T-cell (primary cell): ENCODE measurements at places on chromosomes 2 and 18.

DNA sequence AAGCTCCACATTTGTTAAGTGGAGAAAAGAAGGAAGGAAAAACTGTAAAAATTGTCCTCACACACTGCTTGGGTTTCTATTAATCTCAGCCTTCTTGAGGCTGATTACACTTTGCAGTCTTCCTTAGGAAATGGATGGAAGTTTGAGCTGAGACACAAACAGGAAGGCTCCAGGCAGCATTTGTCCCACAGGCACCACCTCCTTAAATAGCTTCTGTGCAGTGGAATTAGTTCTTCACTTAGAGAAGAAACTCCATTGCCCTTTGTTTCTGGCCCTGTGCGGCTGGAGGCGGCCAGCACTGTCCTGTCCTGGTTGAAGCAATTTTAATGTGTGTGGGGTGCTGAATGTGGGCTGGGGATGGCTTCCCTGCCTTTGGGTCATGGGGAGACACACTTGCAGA is 44.3 kb downstream of the ARHGAP28 start:
- no peak for DNase-seq

- no peak for DNase-seq
These were observed 249.3 kb upstream of the RBBP8 start for GRCh38 chr18:22683786-22684185.

GRCh38 chr18:56575819-56576663 is 62.4 kb downstream of the TXNL1 start:
- no peak for DNase-seq

GRCh38 chr2:85583667-85584353 is 421 bp upstream of the VAMP5 start:
- peak; percentile 46 for DNase-seq

GRCh38 chr2:172701250-172701649 is 34.4 kb upstream of the RAPGEF4 start:
- no peak for DNase-seq

GRCh38 chr2:198117406-198118041 is 313.1 kb downstream of the PLCL1 start:
- no peak for DNase-seq

DNA sequence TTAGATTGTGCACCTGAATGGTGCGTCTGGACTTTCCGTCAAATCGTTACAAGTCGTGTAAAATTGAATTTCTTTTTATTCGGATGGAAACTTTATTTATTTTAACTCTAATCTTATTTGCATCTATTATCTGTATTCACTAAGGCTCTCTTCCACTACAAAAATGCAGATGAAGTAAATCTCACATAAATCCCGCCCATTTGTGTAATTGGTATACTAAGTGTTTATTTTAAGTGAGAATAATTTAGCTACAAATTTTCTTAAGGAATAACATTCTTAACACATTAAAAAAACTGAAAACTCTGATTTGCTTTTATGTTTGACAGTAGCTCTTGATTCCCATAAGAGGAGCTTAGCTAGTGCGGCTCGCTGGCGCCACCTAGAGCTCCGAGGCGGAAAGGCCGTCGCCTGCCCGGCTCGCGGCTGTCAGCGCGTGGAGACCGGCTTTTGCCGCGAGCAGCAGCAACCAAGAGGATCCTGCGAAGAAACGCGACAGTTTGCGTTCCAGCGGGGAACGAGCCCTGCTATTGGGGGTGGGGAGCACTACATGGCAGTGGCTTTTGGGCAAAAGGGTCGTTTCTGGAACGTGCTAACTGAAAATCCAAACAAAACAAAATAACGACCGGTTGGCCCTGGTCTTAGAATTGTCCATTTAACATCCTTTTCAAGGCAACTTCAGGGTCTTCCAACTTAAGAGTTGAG is 6.7 kb downstream of the SP9 start:
- peak; percentile 75 for DNase-seq

GRCh38 chr2:102915128-102915527 is 153.3 kb downstream of the TMEM182 start:
- no peak for DNase-seq

GRCh38 chr2:199261239-199261638 is 196.5 kb downstream of the SATB2 start:
- no peak for DNase-seq

DNA sequence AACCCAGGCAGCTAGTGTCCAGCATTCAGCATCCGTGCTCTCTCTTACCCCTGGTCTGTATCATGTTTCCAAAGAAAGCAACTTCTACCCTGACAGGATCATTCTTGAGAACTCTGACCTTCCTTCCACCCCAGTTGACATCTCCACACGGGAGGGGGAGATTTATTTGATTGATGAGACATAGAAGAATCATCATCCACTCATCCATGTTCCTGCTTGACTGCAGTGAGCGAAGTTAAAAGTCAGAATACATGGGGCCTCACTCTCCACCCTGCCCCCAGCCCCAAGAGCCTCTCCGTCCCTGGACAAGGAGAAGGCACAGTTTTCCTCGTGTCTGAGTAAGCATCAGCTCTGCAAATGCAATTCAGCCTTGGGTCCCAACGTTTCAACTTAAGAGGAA is 356.0 kb upstream of the TNP1 start:
- no peak for DNase-seq

- DNase-seq: no peak
These were observed 231.1 kb downstream of the LRP1B start for GRCh38 chr2:141899740-141900139.

GRCh38 chr2:85235281-85235680 is 92.5 kb downstream of the TGOLN2 start:
- no peak for DNase-seq

DNA sequence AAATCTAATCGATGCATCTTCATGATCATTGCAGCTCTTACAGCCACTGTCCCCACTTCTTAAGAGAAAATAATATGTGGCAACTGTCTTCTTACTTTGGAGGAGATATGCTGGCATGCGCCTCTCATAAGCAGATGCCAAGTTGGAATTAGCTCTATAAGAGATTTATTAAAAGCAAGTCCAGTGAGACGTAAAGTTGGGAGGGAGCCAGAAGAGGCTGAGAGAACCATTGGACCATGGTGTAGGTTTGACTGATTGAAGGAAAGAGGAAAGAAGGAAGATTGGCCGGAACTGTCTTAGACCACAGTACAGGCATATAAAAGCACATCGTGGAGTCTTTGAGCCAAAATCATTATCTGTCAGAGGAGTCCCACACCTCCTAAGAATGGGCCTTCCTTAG is 265.7 kb upstream of the ZC3H15 start:
- DNase-seq: no peak

- no peak for DNase-seq
These were observed 1.4 kb upstream of the ZFP36L2 start for GRCh38 chr2:43227830-43228281.

DNA sequence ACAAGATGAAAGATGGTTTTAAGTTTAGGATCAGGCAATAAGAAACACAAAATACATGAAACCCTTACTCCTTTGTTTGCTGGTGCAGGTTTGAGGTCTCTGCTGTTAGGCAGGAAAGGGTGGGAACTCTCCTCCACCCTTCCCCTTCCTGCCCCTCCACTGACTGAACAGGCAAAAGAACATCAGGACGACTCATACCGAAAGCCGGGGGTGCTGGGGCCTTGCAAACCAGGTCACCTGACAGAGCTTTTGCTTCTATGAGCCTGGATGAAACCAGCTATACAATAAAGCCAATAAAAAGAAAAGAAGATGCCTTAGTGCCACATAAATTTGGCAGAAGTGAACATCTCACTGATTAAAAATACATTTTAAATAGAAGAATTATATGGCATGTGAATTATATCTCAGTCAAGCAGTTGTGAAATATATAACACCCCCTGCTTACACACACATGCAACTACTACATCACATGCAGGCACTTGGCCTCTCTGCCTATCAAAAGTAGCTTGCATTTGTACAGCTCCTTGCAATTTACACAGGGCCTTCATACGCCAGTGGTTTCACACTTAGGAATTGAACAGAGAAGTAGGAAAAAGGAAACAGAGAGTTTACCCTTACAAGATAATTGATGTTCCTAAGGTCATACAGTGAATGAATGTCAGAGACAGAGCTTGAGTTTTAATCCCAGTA is 215.1 kb upstream of the TRIB2 start:
- peak; percentile 41 for DNase-seq

DNA sequence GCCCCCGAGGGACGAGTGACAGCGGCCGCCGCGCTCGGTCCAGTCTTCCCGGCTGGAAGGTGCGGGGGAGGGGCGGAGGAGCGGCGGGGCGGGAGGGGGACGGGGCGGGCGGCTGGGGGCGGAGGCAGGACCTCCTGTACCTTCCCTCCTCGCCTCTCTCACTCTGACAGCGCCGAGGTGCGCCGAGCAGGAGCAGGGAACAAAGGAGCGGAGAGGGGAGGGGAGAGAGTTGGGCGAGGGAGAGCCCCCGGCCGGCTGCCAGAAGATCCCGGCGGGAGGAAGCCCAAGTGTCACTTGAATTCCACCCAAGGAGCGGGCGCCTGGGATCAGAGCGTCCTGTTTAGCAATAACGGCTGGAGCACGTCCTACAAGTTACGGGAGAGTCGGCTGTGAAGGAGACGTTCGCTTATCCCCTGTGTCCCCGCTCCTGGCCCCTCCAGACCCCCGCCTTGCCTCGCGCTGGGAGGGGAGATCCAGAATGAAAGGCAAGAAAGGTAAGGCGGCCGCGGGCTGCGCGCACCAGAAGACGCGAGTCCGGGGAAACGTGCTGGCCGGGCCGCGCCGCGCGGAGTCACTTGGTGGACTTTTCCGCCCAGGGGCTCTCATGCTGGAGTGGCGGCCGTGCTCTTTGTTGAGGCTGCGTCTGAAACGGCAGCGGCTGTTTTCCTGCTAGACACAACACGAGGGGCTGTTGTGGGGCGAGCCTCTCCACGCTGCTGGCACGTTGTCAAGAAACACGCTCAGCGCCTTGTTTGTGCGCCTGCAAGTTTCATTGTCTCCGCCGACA is at the start of gene TGIF1:
Gene TGIF1 (plus strand): TSS at position 161 of the 787 bp plus-strand sequence. CDS start 318 bp downstream, at position 479.
- DNase-seq: peak; percentile 77

DNA sequence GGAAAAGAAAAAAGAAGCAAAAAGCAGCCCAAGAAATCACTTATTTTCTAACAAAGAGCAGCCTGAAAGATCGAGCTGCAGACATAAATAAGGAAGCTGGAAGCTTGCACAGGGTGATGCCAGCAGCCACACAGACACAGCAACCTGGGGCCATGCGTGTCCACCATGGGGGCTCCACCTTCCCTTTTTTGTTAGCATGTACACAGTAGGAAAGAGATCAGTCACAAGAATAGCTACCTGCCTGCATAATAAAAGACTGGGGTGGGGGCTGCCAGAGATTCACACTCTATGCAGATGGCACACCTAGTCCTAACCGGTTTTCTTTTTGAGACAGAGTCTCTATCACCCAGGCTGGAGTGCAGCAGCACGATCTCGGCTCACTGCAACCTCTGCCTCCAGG is 2.9 kb upstream of the CNOT11 start:
- no peak for DNase-seq

- DNase-seq: no peak
These were observed at the start of gene PTH2R for GRCh38 chr2:208406474-208407451. TSS of gene PTH2R (plus strand) at chr2:208406792. CDS start at chr2:208407044, 252 bp downstream.

DNA sequence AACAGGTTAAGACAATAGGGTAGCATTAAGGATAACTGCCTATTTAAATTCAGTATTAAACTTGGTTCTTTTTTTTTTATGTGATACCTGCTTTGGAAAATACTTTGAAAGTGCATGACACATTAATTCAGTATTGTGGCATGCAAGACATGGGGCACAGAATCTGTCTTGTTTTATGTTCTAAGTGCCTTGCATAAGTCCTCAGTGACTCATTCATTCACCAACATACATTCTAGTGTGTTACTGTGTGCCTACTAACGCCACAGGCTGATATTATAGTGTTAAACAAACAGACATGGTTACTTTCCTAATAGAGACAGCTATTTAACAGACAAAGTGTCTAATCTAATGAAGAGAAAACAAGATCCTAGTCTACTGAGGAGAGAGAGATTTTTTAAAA is 91.7 kb downstream of the GCA start:
- DNase-seq: no peak

DNA sequence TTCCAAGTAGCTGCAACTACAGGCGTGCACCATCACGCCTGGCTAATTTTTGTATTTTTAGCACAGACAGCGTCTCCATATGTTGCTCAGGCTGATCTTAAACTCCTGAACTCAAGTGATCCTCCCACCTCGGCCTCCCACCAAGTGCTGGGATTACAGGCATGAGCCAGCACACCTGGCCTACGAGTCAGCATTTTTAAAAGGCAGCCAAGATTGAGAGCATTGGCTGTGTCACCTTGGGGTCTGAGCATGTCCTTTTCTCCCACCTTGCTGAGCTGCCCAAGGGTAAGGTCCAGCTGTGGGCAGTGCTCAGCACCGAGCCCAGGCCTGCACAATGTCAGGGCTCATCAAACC is 142.8 kb upstream of the LMAN1 start:
- no peak for DNase-seq

DNA sequence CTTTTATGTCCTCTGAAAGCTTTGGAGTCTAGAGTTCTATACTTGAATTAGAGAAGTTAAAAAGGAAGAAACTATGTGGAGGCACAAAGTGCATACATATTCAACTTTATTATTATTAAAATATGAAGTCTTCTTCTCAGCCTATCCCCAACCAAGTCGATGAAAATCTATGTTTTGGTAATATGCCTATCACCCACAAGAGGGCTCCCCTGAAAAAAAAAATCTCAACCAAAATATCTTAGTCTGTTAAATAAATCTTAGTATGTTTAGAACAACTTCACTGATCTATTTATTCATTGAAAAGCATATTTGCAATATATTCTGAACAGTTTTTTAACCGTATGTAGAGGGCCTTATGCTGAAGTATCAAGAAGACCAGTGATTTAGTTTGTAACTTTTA is 804.5 kb downstream of the TDRD15 start:
- DNase-seq: no peak

- no peak for DNase-seq
These were observed 154.5 kb downstream of the TPO start for GRCh38 chr2:1567556-1568344.

- no peak for DNase-seq
These were observed 338.1 kb downstream of the SLC4A3 start for GRCh38 chr2:219965287-219966194.

DNA sequence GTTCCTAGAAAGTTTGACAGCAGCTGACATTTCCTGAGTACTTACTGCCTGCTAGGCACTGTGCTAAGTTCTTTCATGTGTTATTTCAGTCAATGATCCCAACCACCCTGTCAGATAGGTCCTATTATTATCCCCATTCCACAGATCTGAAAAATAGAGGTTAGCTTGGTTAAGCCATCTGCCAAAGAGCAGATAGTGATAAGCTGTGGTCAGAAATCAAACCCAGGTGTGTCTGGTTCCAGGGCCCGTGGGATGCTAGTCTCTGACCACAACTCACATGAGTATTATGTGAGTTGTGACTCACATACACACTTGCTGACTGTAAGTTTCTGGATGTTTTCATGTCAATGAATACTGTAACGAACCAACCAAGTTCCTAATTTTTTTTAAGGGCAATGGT is 132.0 kb upstream of the APCDD1 start:
- no peak for DNase-seq

DNA sequence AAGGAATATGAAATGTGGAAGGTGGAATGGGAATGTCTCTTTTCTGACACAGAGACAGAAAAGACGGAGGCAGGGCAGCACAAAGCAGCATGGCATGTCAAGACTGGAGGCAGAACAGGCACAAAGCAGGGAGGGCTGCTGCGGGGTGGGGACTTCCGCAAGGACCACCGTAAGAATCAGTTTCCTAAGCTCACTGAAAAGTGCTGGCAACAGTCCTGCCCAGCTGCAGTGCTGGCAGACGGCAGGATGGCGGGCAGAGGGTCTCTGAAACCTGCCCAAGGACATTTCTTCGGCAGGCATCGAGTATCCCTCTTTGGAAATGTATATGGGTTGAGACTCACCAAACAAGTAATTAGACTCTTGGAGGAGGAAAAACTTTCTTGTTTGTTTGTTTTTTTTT is 54.9 kb downstream of the FAM178B start:
- no peak for DNase-seq
